GM12892 (cell line): ENCODE measurements at places on chromosomes 3 and 15.

GRCh38 chr3:119955972-119956371, 138.3 kb downstream of the GSK3B start:
- no peak for DNase-seq

DNA sequence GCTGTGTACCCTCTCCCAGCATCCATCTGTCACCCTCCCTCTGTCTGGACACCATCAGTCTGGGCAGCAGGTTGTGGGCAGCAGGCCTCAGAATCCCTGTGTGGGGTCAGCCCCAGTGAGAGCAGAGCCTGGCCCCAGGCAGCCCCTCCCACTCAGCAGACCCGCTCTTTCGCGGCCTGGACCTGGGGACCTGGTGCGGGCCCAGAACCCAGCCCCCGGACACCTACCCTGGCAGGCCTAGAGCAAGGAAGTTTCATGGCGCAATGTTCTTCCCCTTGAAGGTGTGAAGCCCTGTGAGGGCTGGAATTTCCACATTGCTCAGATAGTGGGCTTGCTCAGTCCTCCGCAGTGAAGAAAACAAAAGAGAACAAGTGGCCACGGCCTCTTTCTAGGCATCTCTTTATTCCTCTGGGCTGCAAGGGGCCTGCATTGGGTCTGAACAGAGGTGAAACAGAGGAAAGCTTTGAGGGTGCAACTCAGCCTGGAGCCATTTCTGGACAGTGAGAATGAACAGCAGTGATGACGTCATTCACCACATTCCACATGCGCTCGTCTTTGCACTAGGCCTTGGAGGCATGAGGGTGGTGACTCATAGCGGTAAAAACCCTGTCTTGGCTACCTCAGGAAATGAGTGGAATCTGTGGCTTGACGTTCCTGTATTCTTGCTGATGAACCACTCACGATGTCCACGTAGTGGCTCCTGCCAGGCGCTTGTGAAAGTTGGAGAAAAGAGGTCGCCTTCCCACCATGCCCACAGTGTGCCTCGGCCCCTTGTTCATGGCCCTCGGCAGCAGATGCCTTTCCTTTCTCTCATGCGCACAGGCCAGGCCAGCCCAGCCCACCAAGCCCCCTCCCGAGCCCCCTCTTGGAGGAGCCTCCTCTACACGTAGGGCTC, 66.1 kb downstream of the SLC30A4 start:
- no peak for DNase-seq

- no peak for DNase-seq
Measured at GRCh38 chr15:60917461-60918145, 311.5 kb downstream of the RORA start.

DNA sequence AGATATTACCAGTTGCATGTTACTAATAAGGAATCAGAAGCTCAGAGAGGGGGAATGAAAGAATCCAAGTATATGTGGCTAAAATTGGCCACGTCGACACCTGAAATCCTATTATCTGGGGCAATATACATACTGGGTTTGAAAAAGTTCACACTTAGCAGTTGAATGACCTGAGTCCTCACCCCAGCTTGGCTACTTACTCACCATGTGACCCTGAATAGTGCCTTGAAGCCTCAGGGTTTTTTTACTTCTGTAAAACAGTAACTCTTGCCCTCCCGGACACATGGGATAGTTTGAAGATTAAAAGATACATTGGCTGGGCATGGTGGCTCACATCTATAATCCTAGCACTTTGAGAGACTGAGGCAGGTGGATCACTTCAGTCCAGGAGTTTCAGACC, 342.2 kb upstream of the TPRG1 start:
- DNase-seq = no peak

DNA sequence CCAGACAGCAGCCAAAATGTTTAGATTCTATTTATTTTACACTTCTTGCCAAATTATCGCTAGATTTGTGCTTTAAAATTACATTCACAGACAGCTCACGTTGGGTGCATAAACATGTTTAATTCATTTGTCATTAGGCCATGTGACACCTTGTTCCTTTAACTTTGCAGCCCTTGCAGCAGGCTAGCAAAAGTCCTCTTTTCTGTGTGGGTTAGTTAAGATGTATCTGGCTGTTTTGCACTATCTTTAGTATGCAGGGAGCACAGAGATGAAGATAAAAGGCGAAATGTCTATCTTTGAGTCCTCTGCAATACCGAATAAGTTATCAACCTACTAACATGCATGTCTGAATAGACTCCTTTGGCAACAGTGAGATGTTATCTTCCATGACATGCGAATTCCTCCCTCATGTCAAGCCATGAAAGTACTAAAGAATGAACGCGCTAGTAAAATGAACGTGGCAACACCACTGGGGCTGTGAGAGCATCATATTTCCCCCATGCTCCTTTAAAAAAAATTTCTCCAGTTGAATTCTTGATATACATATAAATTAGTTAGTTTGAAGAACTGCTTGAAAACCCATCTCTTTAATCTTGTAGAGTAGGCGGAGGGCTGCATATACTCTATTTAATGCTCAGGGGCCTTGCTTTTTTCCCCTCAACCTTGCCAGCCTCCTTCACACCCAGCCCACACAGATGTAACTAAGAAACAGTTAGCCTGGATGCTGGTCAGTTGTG, 620.4 kb upstream of the NR2F2 start:
- DNase-seq = no peak

DNA sequence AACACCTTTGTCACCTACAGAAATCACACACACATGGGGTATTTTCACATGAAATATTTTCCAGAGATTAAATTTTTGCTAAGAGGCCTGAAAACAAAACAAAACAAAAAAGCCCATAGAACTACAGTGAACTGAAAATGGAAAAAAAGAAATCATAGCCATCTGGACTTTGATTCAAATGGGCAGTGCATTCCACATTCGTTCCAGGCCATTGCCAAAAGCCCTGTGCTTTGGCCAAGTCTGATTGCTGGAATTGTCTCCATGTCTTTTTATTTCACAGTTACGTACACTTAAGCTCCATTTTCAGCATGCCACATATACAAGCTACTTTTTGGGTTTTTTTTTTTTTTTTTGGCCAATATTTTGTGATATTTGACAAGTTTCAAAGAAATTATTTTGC, 47.1 kb downstream of the TFG start:
- DNase-seq = no peak

GRCh38 chr15:75176396-75176761, 25.3 kb upstream of the C15orf39 start:
- no peak for DNase-seq

GRCh38 chr15:76033438-76033837, 21.2 kb upstream of the NRG4 start:
- DNase-seq = no peak

GRCh38 chr3:154971771-154972326, 108.3 kb upstream of the MME start:
- DNase-seq = no peak

GRCh38 chr15:68644996-68645395, 66.2 kb downstream of the CORO2B start:
- DNase-seq = no peak

- no peak for DNase-seq
Measured at GRCh38 chr3:183586477-183586876, 31.0 kb upstream of the KLHL6 start.

- no peak for DNase-seq
Measured at GRCh38 chr3:162769564-162769963, 1273.0 kb downstream of the OTOL1 start.

DNA sequence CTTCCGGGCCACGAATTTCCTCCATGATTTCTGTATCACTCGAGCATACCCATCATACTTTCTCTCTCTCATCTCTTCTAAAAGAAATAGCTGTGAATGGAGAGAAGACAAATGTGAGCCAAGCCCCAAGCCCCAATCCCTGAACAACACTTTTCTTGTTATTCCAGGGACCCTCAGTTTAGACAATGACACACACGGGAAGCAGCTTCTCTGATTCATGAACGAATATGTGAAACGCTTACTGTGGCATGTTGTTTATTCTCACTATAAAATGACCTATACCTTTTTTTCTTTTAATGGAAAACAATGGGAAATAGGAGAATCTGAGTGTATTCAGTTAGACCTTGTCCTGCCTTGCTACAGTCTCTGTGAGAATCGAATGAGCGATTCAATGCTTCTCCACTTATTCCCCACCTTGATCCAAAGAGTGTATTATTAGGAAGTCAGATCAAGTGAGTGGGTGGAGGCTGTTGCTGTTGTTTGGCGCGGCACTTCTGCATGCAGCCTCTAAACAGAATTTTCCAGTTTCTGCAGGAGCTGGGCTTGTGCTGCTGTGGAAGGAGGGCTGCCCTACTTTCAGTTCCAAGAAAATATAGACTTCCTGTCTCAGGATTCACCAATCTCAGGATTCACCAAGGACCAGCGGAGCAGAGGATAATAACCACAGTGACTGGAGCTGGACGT, 32.4 kb upstream of the LDHAL6B start:
- DNase-seq = no peak

DNA sequence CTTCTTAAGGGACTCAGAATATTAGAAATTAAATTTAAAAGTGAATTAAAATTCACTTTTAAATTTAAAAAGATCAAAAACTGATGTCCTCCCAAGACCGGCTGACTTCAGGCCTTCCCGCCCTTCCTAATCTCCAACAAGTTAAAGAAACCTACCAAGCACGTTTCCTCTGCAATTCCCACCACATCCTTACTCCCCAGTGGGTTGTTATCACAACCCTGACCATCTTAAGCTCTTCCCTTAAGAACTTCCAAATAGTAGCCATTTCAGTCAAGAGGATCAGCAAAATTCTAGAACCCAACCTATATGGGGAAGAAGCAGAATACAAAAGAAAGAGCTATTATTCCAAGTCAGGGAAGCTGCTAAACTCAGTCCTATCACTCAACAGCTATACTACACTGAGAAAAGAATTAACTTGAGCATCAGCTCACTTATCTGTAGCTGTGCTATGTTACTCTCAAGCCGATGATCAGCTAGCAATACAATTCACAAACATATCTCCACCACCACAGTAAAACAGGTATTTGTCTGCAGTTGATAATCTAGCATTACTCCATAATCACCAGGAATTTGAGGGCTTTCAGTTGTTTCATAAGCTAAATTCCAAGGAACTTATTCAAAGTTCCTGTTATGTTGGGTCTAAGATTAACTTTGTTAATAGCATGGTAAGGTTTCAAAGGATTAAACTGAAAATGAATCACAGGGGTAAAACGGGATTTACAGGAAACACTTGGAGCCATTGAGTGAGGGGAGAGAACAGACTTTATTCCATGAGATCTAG, 14.3 kb downstream of the ABCC5 start:
- no peak for DNase-seq

DNA sequence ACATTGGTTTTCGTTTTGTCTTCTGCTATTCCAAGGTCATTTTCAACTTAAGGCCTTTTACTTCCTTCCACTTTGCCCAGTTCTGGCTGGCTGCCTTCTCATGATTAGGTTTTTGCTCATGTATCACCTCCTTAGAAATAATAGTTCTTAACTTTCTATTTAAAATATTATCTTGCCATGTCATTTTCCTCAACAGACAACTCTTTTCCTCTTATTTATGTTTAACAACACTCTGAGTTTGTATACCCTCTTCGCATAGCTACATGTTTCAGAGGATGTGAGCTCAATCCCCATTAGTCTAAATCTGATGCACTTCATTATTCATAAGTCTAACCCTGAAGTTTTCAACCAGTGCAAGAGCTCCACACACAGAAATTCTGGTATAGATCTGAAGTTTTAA, 299.1 kb downstream of the BCHE start:
- no peak for DNase-seq

DNA sequence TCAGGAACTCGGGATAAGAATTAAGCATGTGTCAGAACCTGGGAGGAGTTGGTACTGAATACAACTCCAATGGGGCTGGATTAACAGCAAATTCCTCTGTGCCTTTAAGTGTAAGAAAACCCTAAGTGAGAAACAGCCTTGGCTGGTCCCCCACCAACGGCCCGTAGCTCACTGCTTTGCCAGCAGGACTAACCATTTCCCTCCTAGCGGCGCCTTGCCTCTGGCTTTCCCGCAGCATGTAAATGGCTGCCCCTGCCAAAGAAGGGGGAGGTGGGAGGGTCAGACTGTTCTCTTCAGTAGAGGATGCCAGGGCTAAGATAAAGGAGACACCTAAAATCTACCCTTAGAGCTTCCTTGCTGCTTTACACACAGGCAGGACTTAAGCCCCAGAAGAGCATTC, 51.0 kb upstream of the SH3GL3 start:
- no peak for DNase-seq

- no peak for DNase-seq
Measured at GRCh38 chr15:63722204-63722808, 111.4 kb downstream of the HERC1 start.

DNA sequence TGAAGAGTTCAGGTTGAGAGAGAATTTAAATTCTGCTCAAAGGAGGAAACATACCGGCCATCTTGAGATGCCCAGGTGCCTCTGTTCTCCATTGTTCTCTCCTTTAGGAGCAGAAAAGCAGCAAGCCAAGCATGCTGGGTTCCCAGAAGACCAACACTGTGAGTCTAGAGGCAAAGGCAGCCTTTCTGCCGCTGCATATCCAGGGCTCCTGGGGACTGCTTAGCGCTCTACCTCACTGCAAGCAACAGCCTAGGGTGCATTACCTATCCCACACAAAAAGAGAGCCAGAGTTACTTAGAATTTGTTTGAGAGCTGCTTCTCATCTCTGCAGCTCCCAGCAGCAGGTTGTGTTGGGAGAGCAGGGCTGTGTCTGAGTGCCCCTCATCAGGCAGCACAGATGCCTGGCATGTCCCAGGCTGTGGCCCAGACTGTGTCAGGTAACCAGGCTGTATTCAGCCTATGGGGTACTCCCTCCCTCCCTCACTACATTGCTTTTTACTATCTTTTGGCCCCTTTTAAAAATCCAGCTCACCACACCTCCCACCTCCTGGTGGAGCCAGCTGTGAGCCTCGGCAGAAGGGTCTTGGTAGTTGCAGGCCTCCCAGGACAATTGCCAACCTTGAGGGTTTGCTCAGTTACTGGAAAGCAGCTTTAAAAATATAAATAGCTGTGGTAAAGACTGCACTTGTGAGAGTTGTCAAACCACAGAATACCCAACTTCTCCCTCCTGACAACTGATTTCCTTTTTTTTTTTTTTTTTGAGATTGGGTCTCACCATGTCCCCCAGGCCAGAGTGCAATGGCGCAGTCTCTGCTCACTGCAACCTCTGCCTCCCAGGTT, 30.2 kb downstream of the BCL2L10 start:
- DNase-seq = no peak

DNA sequence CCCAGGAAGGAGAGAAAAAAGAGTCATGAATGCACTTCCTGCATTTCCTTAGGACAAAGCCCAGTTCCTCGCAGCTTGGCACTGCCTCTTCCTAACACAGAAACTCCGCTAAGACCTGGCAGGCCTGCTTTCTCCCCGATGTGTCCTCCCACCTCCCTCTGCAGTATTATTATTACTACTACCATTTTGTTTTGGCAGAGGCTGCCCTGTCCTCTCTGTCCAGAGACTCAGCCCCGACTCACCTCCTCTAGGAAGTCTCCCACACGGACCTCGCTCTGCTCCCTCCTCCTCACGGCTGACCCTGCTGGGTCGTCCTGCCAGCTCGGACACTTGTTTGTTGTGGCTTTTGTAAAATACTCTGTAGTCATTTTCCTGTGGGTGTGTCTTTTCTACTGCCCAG, 107.2 kb upstream of the HACD2 start:
- no peak for DNase-seq
